NK-92 treated with Interleukin-12 subunit alpha and Interleukin-12 subunit beta, amount 100 ng/mL, for 24 hours (cell line): ENCODE measurements at places on chromosomes 5 and 9.

DNA sequence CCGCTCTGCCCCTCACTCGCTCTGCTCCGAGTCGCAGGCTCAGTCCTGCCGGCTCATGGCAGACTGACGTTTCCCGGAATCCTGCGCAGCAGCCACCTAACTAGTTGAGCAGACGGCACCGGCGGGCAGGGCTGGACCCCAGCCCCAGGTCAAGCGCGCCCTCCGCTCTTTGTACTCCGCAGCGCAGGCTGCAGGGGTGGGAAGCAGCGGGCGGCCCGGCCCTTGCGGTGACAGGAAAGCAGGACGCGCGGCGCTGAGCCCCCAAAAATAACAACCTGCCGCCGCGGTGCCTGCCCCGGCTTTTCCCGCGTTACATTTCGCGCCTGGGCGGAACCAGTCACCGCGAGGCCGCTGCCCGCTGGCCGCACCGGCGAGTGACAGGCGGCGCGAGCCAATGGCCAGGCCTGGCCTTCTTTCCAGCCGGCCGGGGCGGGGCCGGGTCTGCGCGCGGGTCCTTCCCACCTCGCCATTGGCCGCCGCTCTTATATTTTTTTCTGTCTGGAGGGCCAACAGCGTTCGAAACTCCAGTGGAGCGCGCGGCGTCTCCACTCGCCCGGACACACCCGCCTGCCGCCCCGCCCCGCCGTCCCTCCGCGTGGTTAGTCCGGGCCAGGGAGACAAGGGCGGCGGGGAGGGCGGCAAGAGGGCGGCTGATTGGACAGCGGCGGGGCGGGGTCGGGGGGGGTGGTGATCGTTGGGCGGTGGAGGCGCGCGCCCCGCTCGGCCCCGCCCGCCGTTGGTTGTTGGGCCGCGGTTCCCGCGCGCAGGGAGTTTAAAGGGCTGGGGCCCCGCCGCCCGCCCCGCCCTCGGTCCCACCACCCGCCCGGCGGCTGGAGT is at the start of gene ZNF367:
Gene ZNF367, minus strand, starts transcription at position 288 of the 837 bp plus-strand sequence. CDS start 338 bp downstream, outside the sequence.
- peak; percentile 94 for DNase-seq

DNA sequence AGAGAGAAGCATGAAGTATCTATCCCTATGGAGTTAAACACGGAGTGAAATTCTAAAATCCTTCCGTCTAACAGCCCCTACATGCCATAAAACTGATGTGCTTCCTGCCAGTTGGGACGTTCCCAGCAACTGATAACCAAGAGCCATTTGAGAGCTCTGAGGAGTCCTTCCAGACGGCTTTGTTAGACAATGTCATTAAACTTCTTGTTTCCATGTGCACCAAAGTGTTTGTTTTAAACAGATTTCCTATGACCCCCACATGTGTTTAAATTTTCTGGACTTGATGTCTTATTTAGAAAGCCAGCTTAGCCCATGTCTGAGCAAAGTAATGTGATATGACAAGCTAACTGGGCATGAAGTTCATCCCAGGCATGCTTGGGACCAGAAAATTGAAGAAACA is 57.2 kb upstream of the LPAR1 start:
- no peak for DNase-seq

- DNase-seq = no peak
Measured at GRCh38 chr9:5714501-5715401, 85.8 kb downstream of the RIC1 start.

DNA sequence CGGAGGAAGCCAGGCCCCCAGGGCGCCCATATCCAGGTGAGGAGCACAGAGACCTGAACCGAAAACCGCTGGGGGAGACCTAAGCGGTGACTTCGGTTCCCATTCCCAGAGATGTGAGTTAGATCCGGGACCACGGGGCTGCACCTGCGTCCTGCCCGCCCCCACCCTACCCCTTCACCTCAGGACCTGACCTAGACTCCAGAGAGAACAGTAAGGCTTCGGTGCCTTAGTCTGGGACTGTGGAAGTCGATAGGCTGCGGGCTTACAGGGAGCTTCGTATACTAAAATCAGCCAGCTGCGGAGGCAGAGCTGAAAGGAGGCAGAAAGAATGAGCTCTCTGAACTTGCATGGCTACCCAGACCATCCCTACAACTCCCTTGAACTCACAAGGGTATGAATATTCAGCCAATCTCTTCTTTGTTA is 518 bp upstream of the FAM13B start:
- no peak for DNase-seq

- no peak for DNase-seq
Measured at GRCh38 chr9:133910855-133911514, 81.1 kb downstream of the VAV2 start.

DNA sequence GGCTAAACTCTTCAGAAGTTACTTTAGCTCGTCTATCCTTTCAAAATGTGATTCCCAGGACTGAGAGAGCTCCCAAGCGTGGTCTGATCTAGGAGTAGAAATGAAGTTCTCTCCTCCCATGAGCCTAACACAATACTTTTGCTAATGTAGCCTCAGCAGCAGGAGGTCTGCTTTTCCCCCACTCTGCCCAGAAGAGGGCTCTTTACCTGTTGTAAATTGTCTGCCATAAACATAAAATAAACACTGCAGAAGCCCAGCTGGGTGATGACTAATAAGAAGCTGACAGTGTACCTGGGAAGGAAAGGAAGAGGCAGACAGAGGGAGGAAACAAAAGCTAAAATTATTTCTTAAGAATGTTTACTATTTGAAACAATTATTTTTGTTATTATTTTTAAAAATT is 15.4 kb downstream of the SLC36A3 start:
- DNase-seq = no peak

DNA sequence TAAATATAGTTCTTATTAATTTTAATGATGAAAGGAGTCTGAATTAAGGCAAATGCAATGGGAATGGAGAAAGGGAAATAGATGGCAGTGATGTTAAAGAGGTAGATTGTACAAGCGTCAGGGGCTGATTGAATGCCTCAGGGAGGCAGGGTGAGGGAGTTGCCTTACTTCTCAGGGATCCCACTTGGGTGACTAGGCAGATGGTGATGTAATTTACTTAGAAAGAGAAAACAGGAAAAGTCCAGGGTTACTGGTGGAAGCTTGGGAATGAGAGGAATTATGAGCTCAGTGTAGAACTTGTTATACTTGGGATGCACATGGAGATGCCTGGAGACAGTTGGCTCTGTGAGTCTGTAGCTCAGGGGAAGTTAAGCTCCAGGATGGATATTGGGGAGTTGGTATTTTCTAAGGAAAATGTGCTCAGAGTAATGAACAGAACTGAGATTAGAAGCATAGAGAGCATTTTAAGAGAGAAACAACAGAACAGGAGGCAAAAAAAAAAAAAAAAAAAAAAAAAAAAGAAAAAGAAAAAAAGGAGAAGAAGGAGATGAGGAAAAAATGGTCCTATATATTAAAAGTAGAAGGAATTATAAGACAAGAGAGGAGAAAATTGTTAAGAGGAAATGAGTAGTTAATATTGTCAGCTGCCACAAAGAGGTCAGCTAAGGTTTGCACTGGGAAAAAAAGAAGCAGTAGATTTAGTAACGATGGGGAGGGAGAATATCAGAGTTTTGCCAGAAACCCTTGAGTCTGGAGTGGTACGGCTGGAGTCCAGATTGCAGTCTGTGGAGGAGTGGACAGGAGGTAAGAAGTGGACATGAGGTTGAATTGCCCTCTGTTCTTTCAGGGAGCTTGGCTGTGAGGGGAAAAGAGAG is 88.0 kb upstream of the ELL2 start:
- DNase-seq = no peak

DNA sequence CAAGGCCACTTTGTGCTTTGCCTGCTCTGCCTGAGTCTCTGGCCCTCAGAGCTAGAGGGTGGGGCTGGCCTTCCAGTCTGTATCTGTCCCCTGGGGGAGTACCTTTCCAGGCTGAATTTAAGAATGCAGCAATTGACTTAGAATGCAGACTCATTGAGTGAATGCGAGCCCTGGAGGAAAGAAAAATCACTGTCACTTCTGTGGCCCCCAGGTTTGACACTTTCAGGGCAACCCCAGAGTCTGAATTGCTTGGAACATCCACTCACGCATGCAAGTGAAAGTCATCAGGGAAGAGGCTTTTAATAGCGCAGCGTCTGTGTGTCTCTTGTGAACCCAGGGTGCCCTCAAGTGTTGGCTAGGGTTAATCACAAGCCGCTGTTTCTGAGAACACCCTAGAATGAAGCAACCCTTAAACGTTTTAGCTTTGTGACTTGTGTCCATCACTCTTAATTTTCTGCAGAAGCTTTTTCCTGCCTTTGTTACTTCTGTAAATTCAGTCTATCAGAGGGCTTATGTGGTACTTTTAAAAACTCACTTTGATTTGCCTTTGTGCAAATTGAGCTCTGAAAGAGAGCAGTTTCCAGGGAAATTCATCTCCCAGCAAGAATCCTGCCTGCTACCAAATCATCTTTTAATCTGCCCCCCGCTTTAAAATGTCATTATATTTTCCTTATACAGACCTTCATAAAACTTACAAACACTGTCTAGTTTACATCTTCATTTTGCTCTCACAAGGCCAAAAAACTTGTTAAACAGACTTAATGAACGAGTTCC is 146.8 kb upstream of the IQGAP2 start:
- peak; percentile 47 for DNase-seq

- no peak for DNase-seq
Measured at GRCh38 chr9:2874001-2874750, 30.3 kb upstream of the PUM3 start.

GRCh38 chr5:150398722-150399523 is 13.8 kb downstream of the CD74 start:
- DNase-seq = no peak
